ENCODE measurements at places on chromosomes 2 and 18.

DNA sequence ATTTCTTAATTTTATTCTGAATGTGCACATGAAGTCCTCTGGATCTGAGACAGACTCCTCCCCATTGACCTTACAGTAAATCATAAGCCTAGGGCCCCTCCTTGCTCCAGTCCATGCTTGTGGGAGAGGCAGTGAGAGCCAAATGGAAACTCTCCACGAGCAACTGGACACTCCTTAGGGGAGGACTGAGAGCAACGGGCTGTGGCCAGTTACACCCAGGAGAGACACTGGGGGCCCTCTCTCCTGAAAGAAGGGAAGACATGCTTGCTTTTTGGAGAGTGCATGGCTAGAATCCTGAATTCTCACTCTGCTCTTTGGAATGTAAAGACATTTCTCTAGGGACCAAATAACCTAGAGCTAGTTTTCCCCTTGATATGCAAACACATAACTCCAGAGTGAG, 49.0 kb upstream of the BIN1 start:
- DNase-seq = peak; percentile 69

DNA sequence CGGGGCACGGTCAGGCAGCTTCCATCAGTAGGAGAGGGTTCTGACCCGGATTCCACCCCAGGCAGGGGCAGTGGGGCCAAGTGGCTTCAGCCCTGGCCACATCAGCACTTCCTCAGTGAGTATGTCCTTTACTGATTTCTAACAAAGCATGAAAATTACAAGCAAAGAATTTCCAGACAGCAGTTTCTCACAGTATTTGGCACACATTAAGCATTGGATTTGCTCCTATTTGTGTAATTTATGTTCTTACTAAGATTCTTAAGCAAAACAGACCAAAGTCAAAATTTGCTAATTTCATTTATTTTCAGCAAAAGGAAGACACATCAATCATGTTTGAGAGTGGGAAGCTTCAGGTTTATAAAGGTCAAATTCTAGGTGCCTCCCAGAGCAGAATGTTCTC, 73.3 kb upstream of the NFATC1 start:
- no peak for DNase-seq

DNA sequence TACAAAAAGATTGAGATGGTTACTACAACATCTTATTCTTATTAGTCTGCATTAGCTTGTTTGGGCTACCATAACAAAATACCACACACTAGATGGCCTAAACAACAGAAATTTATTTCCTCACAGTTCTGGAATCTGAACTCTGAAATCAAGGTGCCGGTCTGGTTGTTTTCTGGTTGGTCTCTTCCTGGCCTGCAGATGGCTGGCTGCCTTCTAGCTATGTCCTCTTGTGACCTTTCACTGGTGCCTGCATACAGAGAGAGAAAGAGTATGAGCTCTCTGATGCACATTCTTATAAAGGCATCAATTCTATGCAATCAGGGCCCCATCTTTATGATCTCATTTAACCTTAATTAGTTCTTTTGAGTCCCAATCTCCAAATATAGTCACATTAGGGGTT, 696.5 kb downstream of the TDRD15 start:
- DNase-seq = no peak

DNA sequence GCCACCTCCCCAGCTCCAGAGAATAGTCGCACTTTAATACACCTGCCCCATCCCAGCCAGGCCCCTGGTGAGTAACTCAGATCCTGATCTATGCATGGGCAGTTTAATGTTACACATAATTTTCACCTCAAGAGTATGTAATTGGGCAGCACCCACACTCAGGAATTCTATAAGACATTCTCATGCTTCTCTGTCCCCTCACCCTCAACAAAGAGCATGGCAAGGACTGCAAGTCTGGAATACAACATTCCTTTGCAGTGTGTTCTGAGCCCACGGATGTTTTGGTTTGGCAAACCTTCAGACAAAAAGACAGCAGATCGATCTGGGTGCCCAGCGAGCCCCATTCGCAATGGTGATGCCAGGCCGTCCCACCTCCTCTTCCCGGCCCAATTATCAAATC, 4.9 kb upstream of the SLC14A1 start:
- no peak for DNase-seq

DNA sequence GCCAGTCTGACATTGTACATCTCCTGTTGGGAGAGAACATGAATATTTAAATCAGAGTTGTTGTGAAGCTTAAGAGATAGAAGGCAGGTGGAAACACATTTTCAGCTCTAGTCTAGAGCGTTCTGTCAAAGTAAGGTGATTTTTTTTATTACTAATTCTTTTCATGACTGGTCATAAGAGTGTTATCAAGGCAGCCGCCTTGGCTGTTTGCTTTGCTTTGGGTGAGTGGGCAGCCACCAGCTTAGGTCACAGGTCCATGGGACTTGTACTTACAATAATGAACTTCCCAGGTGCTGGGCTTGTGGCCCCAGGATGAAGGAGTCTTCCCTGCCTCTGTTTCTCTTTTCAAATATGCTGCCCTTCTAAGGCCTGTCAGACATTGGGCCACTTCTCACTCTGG, 256.3 kb downstream of the SRBD1 start:
- no peak for DNase-seq

DNA sequence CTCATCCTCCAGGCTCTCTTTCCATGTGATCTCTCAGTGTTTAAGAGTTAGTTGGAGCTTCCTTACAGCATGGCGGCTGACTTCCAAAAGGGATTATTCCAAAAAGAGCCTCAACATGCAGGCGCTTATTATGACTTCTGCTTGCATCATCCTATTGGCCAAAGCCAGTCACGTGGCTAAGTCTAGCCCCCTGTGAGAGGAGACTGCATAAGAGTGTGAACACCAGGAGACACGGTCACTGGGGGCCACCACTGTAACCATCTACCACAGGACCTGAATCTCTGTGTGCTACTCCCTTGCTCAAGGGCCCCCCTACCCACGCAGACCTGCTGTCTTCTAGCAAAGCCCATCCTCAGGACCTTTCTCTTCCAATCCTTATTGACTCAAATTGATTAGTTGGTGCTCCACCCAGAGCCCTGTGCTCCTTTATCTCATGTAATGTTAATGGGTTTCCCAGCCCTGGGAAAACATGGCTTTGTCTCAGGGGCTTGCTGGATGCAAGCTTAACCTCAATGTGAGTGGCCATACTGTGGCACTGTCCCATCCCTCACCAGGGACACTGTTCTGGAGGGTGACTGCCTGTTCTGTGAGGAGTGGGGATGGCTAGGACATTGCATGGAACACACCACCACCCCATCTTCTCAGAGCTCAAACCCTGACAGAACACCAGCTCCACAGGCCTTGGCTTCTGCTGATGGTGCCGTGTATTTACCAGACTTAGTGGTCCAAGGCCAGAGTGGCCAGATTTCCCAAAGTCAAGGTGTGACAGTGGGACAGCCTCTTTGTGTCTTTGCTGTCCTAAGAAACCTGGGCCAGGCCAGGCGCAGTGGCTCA, 4.2 kb downstream of the IL1RN start:
- no peak for DNase-seq

GRCh38 chr2:47360927-47361326, 42.0 kb upstream of the MSH2 start:
- no peak for DNase-seq

- no peak for DNase-seq
These were observed 175.8 kb downstream of the SRBD1 start for GRCh38 chr2:45435316-45435715.

- no peak for DNase-seq
These were observed 14.3 kb downstream of the C2orf76 start for GRCh38 chr2:119352357-119352756.

DNA sequence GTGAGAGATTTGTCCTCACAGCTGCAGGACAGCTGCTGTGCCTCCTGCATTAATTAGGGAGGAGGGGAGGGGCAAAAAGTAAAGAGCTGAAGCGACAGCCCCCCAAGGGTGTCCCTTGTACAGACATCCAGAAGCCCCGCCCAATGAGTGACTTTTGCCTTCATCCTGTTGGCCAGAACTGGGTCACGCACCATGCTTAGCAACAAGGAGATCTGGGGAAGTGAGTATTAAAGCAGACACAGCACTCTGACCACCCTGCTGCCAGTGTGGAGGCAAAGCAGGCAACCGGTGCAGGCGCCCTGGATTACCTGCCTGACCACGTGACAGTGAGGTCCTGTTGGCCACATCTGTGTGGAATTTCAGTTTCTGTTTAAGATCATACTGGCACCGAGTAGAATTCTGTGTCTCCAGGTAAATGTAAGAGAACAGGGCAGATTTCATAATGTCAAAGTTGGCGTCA, 21.5 kb upstream of the BIN1 start:
- peak; percentile 71 for DNase-seq

- DNase-seq = no peak
These were observed 54.9 kb downstream of the SDC1 start for GRCh38 chr2:20169796-20170703.

GRCh38 chr18:54069729-54070128, 154.7 kb downstream of the MBD2 start:
- no peak for DNase-seq

- peak; percentile 61 for DNase-seq
These were observed 75.3 kb upstream of the STPG4 start for GRCh38 chr2:47230418-47230817.

DNA sequence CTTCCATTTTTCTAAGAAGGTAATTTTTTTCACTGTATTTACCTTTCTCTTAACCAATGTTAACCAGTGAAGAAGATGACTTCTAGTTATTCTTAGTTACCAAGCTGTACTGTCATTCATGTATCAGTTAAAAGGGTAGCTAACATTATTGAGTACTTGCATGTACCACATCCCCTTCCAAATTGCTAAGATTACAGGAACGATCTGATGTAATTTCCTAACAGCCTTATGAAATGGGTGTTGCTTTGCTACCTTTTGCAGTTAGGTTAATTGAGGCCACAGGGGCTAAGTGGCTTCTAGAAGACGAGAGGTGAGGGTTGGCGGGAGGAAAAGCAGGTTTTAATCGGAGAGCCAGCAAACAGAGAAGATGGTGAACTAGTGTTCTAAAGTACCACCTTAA, 1.8 kb upstream of the SULT6B1 start:
- no peak for DNase-seq

DNA sequence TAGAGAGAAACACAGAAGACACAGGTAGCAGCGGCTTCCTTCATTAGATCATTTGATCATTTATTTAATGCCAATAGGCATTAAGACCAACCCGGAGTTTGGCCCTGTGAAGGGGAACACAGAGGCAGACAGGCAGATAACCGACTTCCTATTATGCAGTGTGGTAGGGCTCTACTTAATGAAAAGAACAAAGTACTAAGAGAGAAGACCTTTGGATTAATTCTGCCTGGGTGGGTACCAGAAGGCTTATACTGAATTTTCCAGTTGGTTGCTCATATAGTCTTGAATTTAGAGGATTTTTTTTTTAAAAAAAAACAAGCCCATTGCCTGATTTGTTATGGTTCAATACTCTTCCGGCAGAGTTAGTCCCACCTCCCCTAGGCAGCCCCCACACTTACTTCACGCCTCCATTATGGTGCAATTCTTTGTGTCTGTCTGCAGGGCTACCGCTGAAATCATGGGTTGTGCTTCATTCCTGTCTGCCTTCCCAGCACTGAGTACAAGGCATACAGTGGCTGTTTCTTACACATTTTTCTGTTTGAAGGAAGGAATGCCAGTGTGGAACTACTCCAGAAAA, 244.3 kb upstream of the APCDD1 start:
- no peak for DNase-seq

DNA sequence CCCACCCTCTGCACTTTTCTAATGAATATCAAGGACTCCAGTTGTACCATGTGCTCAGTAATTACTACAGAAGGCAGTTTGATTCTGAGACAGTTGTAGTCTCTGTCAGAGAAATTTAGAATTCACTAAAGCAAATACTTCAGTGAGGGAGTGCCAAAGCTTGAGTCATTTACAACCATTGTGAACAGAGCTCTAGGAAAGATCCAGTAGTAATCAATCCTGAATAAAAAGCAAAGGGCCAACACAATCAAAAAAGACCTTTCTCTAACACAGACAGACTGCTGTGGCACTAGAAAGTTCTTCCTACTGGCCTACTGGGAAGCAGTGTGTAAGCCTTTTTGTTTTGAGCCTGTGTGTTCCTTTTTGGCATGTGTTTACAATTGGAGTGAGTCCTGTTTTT, 135.6 kb upstream of the UNC80 start:
- DNase-seq = no peak

- DNase-seq = no peak
These were observed 929.8 kb upstream of the CNTNAP5 start for GRCh38 chr2:123095219-123095835.

DNA sequence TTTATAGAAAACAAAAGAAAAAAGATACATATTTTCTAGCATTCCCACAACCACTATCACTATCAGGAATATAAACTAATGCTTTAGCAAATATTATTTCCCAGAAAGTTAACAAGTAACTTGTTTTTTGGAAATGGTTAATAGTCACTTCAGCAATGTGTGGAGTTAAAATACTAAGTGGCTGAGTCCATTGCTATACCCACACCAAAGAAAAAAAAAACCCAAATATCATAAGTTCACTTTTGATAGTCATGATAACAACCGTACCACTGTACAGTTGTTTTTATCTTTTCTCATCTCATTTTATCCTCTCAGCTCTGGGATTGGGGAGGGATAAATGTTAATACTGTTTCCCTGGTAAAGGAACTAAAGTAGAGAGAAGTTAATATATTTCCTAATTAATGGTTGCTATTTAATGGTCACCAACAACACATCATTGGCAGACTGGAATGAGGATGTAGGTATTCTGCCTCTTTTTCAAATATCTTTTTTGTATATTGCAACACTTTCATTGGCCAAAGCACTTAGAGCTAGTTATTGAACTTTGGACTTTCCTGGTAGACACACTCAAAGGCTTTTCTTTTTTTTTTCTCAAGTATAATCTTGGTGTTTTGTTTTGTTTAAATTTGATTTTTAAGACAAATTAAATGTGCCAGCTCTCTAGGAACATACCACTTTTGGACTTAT, 18.4 kb upstream of the KANSL1L start:
- DNase-seq = no peak

- no peak for DNase-seq
These were observed 192.9 kb downstream of the BABAM2 start for GRCh38 chr2:28083476-28083875.

DNA sequence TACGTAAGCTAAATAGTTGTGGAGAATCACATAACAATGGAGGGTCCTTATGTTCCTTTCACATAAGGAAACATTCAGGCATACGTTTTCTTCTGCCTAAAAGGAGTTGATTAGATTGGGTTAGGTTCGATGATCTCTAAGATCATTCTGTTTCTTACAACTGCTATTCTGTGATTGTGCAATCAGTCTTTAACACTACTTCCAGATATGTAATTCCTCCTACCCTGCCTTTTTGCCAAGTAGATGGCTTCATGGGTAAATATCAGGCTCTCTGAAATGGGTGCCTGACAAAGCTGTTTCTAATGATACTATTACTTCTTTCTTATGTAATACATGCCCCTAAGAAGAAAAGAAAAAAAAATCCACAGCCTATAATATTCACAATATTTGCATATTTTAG, 321.5 kb downstream of the XIRP2 start:
- DNase-seq = no peak

GRCh38 chr2:30300456-30301221, 69.3 kb downstream of the LBH start:
- no peak for DNase-seq

All from ureter (tissue), 1 donor.